GM12864 (cell line): ENCODE measurements at places on chromosomes 2 and 18.

GRCh38 chr2:48715042-48715899, 40.3 kb downstream of the LHCGR start:
- no peak for DNase-seq

DNA sequence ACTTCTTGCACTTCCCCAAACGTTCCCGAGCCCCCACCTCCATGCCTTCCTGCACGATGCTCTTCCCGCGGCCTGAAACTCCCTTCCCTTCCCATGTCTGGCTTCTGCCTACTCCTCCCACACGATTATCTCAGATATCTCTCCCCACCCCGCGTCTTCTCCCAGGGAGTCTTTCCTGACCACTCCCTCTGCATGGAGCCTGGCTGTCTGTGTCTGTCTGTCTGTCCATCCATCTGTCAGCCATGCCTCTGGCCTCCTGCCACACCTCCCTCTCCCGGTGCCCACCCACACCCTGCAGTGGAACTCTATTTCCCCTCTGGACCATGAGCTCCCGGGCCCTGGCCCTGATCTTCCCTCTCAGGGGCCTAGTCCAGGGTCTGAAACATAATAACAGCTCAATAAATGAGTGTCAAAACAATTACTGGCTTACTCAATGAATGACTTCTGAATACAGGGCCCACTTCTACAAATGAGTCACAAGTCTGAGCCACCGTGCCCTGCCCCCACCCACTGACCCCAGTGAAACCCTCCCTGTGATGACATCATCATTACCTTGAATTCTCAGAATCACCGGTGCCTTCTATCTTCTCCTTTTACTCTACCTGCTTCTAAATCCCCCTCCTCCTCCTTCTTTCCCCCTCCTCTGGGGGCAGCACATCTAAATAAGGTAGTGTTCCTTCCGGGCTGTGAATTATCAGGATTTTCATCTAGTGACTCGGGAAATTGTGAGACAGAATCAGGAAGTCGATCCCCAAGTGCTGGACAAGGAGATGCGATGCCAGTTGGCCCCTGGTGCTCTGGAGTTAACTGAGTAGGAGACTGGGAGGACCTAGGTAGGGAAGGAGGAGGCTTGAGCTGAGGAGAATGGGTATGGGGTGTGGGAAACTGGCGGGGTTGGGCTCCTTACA, 46.1 kb upstream of the PLB1 start:
- DNase-seq: no peak

DNA sequence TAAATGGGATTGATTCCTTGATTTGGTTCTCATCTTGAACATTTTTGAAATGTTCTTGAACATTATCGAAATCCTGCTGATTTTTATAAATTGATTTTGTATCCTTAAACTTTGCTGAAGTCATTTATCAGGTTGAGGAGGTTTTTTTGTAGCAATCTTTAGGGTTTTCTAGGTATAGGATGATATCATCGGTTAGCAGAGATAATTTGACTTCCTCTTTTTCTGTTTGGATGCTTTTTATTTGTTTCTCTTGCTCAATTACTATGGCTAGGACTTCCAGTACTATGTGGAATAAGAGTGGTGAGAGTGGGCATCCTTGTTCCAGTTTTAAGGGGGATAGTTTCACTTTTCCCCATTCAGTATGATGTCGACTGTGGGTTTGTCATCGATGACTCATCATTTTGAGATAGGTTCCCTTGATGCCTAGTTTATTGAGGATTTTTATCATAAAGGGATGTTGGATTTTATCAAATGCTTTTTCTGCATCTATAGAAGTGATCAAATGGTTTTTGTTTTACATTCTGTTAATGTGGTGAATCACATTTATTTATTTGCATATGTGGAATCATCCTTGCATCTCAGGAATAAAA, 201.5 kb upstream of the ZSWIM2 start:
- DNase-seq: no peak

DNA sequence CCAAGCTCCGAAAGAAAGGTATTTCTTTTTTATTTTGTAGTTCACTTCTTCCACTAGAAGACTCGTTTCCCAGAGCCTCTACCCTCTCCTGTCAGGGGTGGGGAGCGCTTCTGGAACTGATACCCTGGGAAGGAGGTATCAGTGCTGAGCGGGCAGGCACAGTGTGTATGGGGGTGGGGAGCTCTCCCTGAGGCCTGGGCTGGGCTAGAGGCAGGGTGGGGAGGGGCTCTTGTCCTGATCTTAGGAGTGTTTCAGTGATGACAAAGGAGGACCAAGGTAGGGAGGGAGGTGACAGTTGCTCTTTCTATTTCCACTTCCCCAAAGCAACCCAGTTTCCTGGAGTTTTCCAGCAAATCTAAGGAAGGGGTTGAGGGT, 65.4 kb downstream of the ARHGAP25 start:
- DNase-seq: no peak

DNA sequence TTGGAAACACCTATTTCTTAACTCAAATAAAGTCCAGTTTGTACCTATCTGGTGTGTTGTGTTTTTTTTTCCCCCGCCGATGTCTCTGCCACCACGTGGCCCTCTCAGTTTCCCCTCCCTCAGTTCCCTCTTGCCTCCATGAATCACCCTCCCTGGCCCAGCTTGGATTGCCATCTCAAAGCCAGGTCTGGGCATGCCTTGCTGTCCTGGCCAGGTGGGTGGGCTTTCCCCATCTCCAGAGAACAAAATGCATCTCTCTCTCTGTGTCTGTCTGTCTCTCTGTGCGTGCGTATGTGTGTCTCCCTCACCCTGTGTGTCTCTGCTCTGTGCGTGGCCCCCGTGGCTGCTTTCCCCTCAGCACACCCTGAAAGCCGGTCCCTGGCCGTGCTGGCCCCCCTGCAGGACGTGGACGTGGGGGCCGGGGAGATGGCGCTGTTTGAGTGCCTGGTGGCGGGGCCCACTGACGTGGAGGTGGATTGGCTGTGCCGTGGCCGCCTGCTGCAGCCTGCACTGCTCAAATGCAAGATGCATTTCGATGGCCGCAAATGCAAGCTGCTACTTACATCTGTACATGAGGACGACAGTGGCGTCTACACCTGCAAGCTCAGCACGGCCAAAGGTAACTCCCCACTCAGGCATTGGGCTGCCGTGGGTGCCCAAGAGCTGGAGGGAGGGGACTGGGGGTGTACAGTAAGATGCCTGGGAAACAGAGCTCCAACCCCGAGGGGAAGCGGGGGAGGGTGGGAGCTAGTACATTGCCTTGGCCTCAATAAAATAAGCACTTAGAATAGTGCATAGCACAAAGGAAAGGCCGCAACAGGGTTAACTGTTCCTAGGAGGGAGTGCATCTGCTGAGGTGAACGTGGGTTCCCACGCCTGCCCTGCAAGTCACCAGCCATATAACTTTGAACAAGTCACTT, 31.6 kb upstream of the GMPPA start:
- no peak for DNase-seq

DNA sequence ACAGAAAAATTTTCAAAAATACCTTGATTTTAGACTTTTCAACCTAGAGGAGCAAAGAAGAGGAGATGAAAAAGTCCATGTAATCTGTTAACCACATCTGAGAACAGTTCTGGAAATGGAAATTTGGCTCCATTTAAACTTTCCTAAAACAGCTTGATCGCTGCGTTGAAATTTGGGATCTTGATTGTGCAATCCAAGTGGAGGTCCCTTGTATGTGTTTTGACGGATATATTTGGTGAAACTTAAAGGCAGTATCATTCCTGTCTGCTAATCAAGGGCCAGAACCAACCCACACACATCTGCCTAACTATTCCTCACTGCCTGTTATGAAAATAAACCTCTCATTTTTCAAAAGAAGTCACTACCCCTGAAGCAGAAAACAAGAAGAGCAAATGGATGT, 46.6 kb downstream of the SPATS2L start:
- no peak for DNase-seq

- no peak for DNase-seq
Measured at GRCh38 chr2:83394134-83394904, 1064.8 kb downstream of the SUCLG1 start.

GRCh38 chr2:77797088-77797487, 274.9 kb upstream of the LRRTM4 start:
- DNase-seq: no peak

GRCh38 chr2:189393440-189394111, 47.7 kb upstream of the WDR75 start:
- DNase-seq: no peak

GRCh38 chr2:217282531-217282930, 422.7 kb upstream of the TNP1 start:
- DNase-seq: no peak

DNA sequence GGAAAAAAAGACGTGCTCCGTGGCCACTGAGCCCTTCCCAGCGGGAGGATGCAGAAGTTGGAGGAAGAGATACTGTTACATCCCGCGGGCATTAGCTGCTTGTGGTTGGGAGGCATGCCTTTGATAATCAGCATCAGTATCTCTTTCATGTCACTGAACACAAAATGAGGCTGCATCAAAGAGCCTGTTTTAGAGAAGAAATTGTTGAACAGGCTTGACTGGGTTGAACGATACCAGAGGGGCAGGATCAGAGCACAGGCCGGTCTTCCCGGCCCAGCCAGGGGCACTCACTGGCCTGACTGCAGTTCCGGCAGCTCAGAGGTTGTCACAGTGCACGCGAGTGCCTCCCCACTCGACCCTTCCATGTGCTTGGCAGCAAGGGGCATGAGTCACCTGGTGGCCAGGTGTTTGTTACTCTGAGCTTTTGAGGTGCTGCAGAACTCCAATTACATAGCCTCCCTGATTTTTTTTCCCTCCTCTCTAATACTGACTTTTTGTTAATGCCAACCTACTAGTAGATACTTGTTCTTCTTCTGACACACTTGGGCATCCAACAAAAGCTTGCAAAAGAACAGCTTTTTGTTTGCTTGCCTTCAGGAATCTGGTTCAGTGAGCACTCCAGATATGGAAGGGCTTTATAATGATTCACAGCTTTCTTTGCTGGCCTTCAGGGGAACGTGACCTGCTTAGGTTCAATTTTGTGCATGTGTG, 121.6 kb downstream of the VAPA start:
- no peak for DNase-seq

- DNase-seq: no peak
Measured at GRCh38 chr2:212683346-212684097, 144.9 kb upstream of the ERBB4 start.

- peak; percentile 50 for DNase-seq
Measured at GRCh38 chr2:162058973-162059668, 14.9 kb downstream of the DPP4 start.

- DNase-seq: no peak
Measured at GRCh38 chr18:63590373-63590772, 3.2 kb downstream of the SERPINB13 start.

DNA sequence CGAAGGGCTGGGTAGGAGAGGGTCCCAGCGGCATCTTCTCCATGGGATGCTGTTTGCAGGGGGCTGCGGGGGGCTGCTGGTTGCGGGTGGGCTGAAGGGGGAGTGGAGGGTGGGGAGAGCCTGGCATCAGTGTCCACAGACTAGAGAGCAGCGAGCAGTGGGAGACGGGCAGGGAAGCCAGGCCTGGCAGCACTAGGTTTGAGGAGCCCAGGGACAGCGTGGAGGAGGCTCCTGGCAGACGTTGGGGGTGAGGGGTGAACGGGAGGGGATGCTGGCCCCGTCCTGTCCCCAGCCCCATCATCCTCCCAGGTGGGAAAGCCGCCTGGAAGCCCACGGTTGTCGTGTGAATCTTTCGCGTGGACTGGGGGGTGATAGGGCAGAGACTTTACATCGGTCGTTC, 48.2 kb upstream of the TFCP2L1 start:
- no peak for DNase-seq

- DNase-seq: no peak
Measured at GRCh38 chr2:190978389-190979053, 35.5 kb downstream of the STAT1 start.

- no peak for DNase-seq
Measured at GRCh38 chr2:58047961-58048360, 1.4 kb downstream of the VRK2 start.

- no peak for DNase-seq
Measured at GRCh38 chr18:27181726-27182125, 3.4 kb downstream of the CHST9 start.

GRCh38 chr2:237474931-237475703, 11.9 kb upstream of the MLPH start:
- DNase-seq: no peak

DNA sequence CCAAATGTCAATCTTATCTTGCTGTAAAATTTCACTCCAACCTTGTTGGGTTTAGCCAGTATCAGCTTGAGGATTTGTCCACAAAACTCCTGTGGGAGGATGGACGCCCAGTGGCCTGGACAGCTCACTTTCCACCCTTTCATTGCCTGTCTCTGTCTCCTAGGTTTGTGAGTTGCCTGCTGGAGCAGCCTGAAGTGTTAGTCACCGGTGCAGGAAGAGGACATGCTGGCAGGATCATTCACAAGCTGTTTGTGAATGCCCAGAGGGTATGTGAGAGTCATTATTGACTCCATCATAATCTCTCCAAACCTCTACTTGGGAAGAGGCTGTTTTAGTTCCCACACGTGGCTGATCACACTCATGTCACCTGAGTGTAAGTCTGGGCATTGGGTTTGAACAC, 112.3 kb downstream of the RAB3GAP1 start:
- no peak for DNase-seq

- DNase-seq: peak; percentile 94
Measured at GRCh38 chr2:121755237-121756111, at the start of gene TSN. Gene TSN, plus strand, starts transcription at chr2:121755651. Its CDS starts 129 bp downstream, at chr2:121755780.

GRCh38 chr2:217090024-217090473, 230.2 kb upstream of the TNP1 start:
- peak; percentile 50 for DNase-seq

DNA sequence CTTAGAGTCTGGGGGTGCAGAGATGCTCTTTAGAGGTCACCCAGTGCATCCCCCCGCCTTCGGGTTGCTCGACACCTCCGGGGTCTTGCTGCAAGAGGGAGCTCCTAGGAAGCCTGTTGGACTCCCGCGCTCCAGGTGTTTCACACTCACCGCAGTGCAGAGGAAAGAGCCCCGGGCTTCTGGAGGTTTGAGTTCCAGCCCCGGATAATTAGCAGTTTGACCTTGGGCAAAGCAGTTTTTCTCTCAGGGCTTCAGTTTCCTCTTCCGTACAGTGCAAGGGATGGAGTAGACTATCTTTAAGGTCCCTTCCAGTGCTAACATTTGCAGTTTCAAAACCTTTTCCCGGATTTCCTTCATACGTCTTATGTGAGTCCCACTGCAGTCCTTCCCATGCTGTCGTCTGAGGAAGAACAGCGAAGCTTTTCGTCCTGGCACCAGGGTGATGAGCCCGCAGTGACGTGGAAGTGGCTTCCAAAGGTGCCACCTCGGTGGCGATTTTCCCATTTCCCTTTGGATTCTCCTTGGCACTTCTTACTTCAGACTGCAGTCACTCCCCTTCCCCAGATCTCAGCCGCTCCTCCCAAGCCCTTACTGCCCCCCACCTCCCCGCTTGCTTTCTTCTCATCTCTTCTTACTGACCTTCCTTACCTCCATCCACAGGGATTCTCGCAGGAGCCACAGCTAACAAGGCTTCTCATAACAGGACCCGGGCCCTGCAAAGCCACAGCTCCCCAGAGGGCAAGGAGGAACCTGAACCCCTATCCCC, 585 bp downstream of the PNKD start:
- no peak for DNase-seq

GRCh38 chr2:121911036-121911435, 155.6 kb downstream of the TSN start:
- no peak for DNase-seq

GRCh38 chr2:127465258-127465657, 47.0 kb downstream of the PROC start:
- no peak for DNase-seq
